ENCODE measurements at places on chromosomes 4 and X. TPM values are rescaled to one million over a fixed set of nuclear protein-coding genes. Genes with fewer than 3 reads are reported as not detected.

CLIC2 gene
- polyA plus RNA-seq = 3.7 TPM

GPR34 gene
- 4.4 TPM for polyA plus RNA-seq

SOWAHB gene
- 6.4 TPM for polyA plus RNA-seq

RNF128 gene
- polyA plus RNA-seq = 10.8 TPM

NEIL3 gene
- 5.4 TPM for polyA plus RNA-seq

EMCN gene
- 106 TPM for polyA plus RNA-seq

LRAT gene
- polyA plus RNA-seq = 0.44 TPM

TLR2 gene
- polyA plus RNA-seq = 8.3 TPM

CCKAR gene
- polyA plus RNA-seq = not detected

GPRIN3 gene
- 7.0 TPM for polyA plus RNA-seq

MSANTD1 gene
- polyA plus RNA-seq = 0.57 TPM

SH3D19 gene
- 24.7 TPM for polyA plus RNA-seq

TCEAL2 gene
- polyA plus RNA-seq = 10.7 TPM

MAP9 gene
- polyA plus RNA-seq = 32.2 TPM

BRS3 gene
- 0.10 TPM for polyA plus RNA-seq

CYSLTR1 gene
- 1.9 TPM for polyA plus RNA-seq

PCSK1N gene
- polyA plus RNA-seq = 20.0 TPM

RHOXF2B gene
- not detected for polyA plus RNA-seq

BTC gene
- polyA plus RNA-seq = 4.7 TPM

RAB39B gene
- polyA plus RNA-seq = 2.8 TPM

IGSF1 gene
- 26.6 TPM for polyA plus RNA-seq

MAOA gene
- 17.3 TPM for polyA plus RNA-seq

TBC1D25 gene
- polyA plus RNA-seq = 11.7 TPM

PCDH11X gene
- 0.10 TPM for polyA plus RNA-seq

GSX2 gene
- polyA plus RNA-seq = not detected

SH2D1A gene
- 0.10 TPM for polyA plus RNA-seq

ZBED1 gene
- polyA plus RNA-seq = 44.4 TPM

FUNDC2 gene
- polyA plus RNA-seq = 100 TPM

PRAF2 gene
- polyA plus RNA-seq = 37.1 TPM

CXCL10 gene
- 4.7 TPM for polyA plus RNA-seq

MUC7 gene
- polyA plus RNA-seq = 0.13 TPM

Measured in renal pelvis (tissue), 12 donors.